C1 segment of cervical spinal cord (tissue), 14 donors: ENCODE measurements at places on chromosomes 13 and 19.

DNA sequence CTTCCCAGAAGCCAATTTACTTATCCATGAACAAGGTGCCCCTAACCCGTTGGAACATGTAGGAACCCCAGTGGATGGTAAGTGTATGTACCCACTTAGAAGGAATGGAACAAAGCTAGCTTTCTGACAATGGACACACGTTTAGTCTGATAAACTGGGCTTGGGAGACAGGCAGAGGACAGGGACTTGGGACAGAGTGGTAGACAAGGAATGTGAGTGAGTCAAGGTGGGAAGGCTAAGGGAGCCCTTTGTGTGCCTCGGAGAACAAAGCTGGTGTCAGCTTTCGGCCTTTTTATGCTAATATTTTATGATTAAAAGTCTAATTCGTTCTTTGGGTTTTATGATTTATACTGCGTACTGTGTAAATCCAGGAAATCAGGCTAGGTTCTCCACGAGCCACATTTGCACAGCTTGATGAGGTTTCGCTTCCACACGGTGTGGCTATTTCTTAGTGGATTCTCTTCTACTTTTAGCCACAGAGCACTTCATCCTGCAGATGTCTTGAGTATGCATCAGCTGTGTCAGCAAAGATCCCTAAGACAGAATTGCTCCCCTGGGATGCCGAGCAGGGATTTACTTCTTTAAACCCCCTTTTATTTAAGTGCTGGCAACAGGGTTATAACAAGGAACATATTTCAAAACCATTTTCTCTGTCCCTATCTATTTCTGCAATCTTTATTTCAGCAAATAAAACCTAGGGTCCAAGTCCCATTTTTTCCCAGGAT is 258.5 kb downstream of the DLEU7 start:
- no peak for DNase-seq

GRCh38 chr13:37741536-37741935 is 128.0 kb downstream of the TRPC4 start:
- DNase-seq, result no peak

DNA sequence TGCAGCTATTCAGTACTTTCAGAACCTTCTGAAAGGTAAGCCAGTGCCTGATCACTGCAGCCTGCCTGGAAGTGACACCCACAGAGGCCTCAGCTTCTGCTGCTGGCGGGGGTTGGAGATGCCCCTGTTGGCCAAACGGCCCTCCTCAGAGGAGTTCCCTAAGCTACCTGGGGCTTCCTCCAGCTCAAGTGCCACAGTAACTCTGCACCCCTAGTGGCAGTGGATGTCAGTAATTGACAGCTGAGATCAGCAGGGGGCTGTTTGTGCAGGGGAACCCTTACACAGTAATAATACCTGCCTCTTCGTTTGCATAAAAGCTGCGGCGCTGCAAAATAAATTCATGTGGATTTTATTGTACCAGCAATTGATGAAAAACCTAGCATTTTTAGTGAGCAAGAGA is 28.9 kb downstream of the TDRD12 start:
- DNase-seq, result no peak

GRCh38 chr19:46728693-46729339 is 11.9 kb upstream of the PRKD2 start:
- peak; percentile 9 for DNase-seq

DNA sequence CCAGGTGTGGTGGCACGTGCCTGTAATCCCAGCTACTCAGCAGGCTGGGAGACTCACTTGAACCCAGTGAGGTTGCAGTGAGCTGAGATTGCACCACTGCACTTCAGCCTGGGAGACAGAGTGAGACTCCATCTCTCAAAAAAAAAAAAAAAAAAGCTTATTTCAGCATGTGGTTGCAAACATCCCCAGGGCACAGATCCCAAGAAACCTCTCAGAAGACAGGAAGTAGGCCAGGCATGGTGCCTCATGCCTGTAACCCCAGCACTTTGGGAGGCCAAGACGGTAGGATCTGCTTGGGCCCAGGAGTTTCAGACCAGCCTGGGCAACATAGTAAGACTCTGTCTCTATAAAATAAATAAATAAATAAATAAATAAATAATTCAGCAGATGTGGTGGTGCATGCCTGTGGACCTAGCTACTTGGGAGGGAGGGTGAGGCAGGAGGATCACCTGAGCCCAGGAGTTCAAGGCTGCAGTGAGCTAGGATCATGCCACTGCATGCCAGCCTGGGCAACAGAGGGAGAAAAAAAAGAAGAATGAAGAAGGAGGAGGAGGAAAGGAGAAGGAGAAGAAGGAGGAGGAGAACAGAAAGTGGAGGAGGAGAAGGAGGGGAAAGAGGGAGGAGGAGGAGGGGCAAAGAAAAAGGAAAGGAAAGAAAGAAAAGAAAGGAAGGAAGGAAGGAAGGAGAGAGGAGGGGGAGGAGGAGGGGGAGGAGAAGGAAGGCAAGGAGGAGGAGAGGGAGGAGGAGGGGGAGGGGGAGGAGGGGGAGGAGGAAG is 4.3 kb upstream of the LRRC8E start:
- DNase-seq, result no peak

DNA sequence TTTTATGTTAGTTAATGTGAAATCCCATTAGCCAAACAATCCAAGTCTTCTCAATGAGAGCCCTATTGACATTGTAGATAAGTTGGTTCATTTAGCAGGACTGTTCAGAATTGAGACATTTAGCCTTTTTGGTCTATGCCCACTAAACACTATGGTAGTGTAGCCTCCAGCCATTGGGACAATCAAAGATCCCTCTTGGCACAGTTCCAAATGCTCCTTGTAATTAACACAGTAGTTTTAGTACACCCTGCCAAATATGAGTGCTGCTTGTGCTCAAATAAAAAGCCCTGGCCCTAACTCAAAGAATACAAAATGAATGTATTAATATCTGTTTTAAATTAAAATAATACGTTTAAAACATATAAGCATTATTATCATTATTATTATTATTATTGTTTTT is 15.4 kb upstream of the FAM216B start:
- no peak for DNase-seq

- DNase-seq, result no peak
Observed at GRCh38 chr13:60679928-60680694, 283.1 kb downstream of the TDRD3 start.

DNA sequence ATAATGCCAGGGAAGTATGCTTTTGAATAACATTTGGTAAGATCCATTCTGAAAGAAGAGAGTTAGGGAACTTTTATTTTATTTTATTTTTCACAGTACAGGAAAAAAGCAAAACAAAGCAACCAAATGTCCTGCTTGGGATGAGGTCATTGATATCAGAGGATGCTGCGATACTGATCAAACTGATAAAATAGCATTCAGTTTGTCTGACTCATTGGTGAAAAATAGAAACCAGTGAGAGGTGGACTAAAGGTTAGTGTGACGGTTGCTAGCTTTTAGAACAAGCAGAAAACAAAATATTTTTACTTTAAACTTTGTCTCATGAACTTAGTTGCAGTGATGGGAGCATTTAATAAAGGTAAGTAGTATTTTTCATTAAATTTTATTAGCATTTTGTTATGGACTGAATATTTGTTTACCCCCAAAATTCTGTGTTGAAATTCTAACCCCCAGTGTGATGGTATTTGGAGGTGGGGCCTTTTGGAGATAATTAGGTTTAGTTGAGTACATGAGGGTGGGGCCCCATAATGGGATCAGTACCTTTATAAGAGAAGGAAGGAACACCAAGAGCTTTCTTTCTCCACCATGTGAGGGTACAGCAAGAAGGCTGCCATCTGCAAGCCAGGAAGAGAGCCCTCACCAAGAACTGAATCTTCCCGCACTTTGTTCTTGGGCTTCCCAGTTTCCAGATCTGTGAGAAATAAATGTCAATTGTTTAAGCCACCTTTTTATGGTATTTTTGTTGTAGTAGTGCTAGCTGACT is 37.3 kb downstream of the ITGBL1 start:
- no peak for DNase-seq

DNA sequence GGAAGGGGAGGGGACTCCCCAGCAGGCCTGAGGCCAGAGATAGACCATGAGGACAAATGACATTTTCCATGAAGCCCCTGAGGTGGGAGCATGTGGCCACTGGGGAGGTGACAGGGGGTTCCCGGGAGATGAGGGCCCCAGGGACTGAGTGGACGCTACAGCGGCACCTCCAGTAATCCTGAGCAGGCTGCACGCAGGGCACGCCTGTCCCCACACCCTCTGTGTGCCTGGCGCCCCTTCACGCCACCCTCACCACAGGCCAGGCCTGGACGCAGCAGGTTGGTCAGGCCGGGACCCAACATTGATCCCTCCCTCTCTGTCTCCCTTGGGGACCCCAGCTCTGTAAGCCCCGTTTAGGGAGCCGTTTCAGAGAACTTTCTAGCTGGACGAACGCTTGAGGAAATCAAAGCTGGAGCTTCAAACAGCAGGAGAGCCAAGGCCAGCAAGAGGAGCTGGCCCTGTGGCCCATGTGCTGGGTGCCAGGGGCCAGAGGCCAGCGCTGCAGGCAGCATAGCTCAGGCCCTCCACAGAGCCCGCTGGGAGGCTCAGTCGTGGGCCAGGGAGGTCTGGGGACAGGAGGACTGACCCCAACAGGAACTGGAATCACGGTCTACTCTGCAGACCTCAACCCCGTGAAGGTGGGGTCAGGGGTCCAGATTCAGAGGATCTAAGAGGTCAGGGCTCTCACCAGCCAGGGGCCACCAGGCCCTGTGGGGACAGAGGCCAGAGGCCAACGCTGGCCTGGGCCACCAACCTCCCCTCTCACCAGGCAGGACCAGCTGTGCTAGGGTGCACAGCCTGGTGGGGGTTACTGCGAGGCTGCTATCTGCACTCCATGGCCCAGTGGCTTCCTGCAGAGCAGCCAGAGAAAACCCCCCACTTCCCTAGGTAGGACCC is 14.6 kb downstream of the LSM4 start:
- DNase-seq, result no peak

DNA sequence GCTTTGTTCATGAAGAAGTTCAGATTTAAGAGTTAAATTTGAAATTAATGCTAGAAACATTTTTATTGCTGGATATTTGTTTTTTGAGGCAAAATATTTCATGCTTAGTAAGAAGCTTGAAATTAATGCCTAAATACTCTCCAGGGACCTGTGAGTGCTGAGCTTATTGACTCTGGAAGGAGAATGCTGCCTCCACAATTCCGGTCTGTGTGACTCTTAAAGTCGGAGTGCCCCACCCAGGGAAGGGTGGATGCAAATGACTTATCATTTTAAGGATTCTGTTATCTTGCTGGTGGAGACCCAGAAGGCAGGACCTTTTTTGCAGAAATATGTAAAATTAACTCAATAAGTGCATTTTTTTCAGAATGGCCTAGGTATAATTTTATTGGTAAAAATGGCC is 143.8 kb upstream of the RXFP2 start:
- no peak for DNase-seq

- DNase-seq, result no peak
Observed at GRCh38 chr13:43347877-43348276, 324.5 kb downstream of the DNAJC15 start.

GRCh38 chr13:37627428-37627827 is 28.9 kb upstream of the POSTN start:
- DNase-seq, result no peak

GRCh38 chr13:101903890-101904289 is 451.4 kb downstream of the ITGBL1 start:
- DNase-seq, result no peak

GRCh38 chr13:100100115-100100879 is 11.4 kb downstream of the PCCA start:
- DNase-seq, result no peak

DNA sequence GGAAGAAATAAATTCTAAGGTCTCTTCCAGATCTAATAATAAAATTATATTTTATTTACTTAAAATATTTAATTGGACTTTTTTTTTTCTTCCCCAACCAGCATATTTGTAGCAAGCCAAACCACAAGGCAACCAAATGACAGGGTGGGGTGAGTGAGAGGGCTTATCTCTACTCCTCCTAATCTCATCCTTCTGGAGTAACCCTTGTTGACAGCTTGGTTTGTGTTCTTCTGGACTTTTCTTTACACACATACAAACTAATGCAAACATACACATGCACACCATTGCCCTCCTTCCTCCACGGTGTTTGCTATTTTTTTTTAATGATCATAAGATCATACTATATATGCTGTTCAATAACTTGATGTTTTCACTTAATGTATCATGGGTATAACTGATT is 383.1 kb downstream of the DLEU7 start:
- no peak for DNase-seq

GRCh38 chr13:78759704-78760103 is 100.7 kb upstream of the OBI1 start:
- no peak for DNase-seq
